Mammary epithelial cell (primary cell): ENCODE measurements at places on chromosomes 7 and 10. TPM values are rescaled to one million over a fixed set of nuclear protein-coding genes. Genes with fewer than 3 reads are reported as not detected.

Gene PDZD7
- 0.95 TPM for polyA plus RNA-seq

Gene WEE2
- not detected for polyA plus RNA-seq

Gene IGF2BP3
- polyA plus RNA-seq: 12.4 TPM

Gene MTPN
- polyA plus RNA-seq: 94.0 TPM

Gene TMEM60
- polyA plus RNA-seq: 18.6 TPM

Gene FBH1
- polyA plus RNA-seq: 49.3 TPM

Gene NDUFA5
- 9.7 TPM for polyA plus RNA-seq

Gene DGKI
- polyA plus RNA-seq: 0.03 TPM

Gene GIMAP5
- not detected for polyA plus RNA-seq

Gene GARIN1A
- 0.18 TPM for polyA plus RNA-seq

Gene YAE1
- polyA plus RNA-seq: 19.6 TPM

Gene AKR1C2
- 40.3 TPM for polyA plus RNA-seq

Gene NXPH1
- not detected for polyA plus RNA-seq

Gene ANXA11
- 75.0 TPM for polyA plus RNA-seq

Gene TRPV5
- not detected for polyA plus RNA-seq

Gene SRRM3
- 0.36 TPM for polyA plus RNA-seq

Gene SPAG6
- polyA plus RNA-seq: not detected

Gene AKR1C1
- polyA plus RNA-seq: 62.4 TPM

Gene ABCF2
- 61.2 TPM for polyA plus RNA-seq

Gene OR2A1
- polyA plus RNA-seq: not detected

Gene NPFFR1
- 0.01 TPM for polyA plus RNA-seq

Gene GPR37
- 0.08 TPM for polyA plus RNA-seq

Gene CALML5
- polyA plus RNA-seq: 0.32 TPM

Gene BET1
- 13.5 TPM for polyA plus RNA-seq

Gene PNLIPRP3
- polyA plus RNA-seq: 39.7 TPM

Gene PDE6C
- polyA plus RNA-seq: not detected

Gene TYW1
- polyA plus RNA-seq: 10.3 TPM

Gene GPR141
- polyA plus RNA-seq: not detected

Gene RSPH10B
- not detected for polyA plus RNA-seq

Gene CRPPA
- 0.34 TPM for polyA plus RNA-seq

Gene PTPRN2
- not detected for polyA plus RNA-seq

Gene HMX2
- not detected for polyA plus RNA-seq

Gene GCK
- polyA plus RNA-seq: not detected

Gene SPDYE2B
- polyA plus RNA-seq: not detected

Gene NKX2-3
- not detected for polyA plus RNA-seq

Gene CYP2C19
- not detected for polyA plus RNA-seq

Gene ANXA8L1
- 332 TPM for polyA plus RNA-seq

Gene TMUB1
- 28.4 TPM for polyA plus RNA-seq

Gene IFIT1
- 0.37 TPM for polyA plus RNA-seq
